GM10248 (cell line): ENCODE measurements at places on chromosomes 7 and 10.

GRCh38 chr7:148419856-148420832, 170.4 kb upstream of the C7orf33 start:
- DNase-seq = no peak

- no peak for DNase-seq
Measured at GRCh38 chr7:66630531-66630930, 1.9 kb downstream of the KCTD7 start.

GRCh38 chr7:101985057-101985902, 167.9 kb downstream of the CUX1 start:
- DNase-seq = no peak

- no peak for DNase-seq
Measured at GRCh38 chr7:50273301-50273700, 31.2 kb upstream of the IKZF1 start.

- DNase-seq = no peak
Measured at GRCh38 chr7:81190997-81191768, 272.3 kb upstream of the SEMA3C start.

- no peak for DNase-seq
Measured at GRCh38 chr10:77965294-77965693, 38.7 kb upstream of the DLG5 start.

DNA sequence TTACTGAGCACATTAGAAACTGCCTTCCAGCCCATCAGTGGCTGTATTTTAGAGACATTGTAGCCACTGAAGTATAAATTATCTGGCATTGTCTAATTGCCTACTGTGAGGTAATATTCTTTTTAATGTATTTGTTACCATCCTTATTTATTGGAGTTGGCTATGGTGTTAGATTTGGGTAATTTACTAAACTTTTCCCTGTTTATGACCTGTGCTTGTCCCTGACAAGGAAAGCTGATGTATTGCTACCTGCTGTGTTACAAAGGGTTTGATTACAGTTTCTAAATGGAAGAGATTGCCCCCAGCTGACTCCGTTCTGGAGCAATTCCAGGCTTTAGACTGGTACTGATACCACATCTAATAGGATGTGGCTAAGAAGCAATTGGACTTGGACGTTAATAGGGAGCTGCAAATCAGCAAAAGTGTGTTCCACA, 12.3 kb upstream of the ASCC1 start:
- no peak for DNase-seq

GRCh38 chr7:38335492-38336147, 62.2 kb upstream of the TARP start:
- DNase-seq = peak; percentile 84

GRCh38 chr10:3415038-3415736, 242.6 kb upstream of the PITRM1 start:
- no peak for DNase-seq

GRCh38 chr7:42426163-42426562, 189.2 kb upstream of the GLI3 start:
- no peak for DNase-seq

DNA sequence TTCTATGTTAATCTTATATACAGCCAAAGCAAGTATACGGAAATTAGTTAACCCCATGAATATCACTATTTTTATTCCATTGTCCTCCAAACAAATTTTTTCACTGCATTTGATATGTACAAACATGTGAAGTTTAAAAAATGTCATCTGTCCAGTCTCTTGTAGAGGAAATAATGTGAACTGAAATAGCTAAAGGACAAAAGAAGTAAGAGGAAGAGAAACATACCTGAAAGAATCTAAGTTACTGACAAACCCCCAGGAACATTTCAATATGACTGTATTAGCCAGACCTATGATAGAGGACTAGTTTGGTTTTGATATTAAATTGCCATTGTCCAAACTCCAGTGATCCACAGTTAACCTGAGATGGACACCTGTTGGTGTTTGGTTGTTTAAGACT, 80.6 kb downstream of the NRCAM start:
- DNase-seq = no peak

GRCh38 chr7:1275451-1276381, 43.0 kb downstream of the UNCX start:
- no peak for DNase-seq

DNA sequence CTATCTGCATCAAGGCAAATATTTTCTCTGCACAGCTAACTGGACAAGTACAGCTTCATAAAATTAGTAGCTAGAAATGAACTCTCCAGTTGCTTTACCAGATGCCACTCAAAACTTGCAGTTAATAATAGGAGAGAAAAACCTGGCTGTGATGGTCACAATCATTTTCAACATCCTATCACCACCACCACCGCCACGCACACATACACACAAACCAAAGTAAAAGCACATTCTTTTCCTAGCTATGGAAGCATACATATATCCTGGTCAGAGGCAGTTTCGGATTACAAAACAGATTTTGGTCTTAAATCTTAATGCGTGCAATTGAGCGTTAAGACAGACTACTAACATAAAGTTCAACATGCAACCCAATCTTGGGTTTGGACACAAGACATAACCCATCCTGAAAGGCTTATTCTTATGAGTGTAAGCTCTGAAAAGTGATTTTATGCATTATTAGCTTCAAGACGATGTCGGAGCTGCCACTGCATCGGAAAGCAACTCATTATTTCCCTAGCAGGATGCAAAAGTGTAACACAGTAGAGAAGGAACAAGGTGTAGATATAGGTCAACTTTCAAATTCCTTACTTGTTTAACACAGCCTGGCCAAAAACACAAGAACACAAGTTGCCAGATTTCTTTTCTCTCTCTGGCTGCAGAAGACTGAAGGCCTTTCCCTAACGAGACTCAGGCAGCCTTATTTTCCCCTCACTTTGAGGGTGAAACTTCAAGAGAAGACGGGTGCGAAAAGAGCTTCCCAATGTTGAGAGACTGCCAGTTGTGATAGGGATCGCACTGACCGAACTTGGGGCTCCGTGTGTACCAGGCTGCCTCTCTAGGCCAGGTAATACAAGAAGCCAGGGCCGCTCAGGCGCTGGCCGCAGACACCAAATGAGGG, 1.2 kb downstream of the CACUL1 start:
- no peak for DNase-seq

GRCh38 chr10:48523820-48524758, 80.8 kb downstream of the ARHGAP22 start:
- peak; percentile 51 for DNase-seq

- no peak for DNase-seq
Measured at GRCh38 chr10:100519311-100520051, at the start of gene SEC31B. SEC31B (minus strand) TSS chr10:100519861; CDS start chr10:100516952, 2,909 bp downstream.

DNA sequence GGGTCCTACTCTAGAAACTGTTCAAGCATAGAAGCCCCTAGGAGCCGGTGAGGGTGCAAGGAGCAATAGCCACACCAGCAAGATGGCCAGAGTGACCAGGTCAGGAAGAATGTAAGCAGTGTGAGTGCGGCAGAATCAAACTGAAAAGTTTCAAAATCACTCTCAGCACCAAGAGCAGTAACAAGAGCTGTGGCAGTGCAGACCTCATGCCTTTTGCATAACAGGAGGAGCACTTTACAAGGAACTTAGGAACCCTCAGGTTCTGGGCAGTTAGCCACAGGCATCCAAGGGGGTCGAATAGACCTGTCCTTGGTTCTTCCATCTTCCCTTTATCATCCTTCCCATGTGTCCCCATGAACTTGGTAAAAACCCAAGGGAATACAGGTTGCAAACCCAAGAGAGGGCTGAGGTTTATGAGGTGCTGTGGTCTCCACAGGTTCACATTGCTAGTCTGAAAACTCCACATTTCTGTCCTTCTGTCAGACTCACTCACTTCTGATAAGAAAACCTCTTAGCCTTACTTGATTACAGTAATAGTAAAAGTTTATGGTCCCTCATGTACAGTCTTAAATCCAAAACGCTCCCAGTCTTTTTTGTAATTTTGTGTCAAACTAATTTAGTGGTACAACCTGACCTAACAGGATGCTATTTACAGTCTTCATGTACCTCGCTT, 78.4 kb downstream of the PON1 start:
- DNase-seq = no peak

- DNase-seq = no peak
Measured at GRCh38 chr10:112883360-112884178, 66.5 kb upstream of the TCF7L2 start.

DNA sequence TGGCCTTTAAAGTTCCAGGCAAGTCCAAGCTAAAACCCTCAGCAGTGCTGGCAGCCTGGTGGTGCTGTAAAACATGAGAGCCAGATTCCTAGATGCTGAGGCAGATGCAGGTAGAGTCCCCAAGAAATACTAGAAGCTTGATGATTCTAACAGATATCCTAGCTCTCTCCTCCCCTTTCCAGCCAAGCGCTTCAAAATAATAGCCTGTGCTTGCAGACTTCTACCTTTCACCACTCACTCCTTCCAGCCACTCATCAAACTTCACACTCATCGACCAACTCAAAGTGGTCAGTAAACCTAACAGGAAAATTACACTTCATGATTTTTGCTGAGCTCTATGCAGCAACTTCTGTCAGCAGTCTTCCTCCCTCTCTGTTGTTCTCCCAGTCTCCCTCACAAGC, 50.2 kb downstream of the LMBR1 start:
- no peak for DNase-seq

DNA sequence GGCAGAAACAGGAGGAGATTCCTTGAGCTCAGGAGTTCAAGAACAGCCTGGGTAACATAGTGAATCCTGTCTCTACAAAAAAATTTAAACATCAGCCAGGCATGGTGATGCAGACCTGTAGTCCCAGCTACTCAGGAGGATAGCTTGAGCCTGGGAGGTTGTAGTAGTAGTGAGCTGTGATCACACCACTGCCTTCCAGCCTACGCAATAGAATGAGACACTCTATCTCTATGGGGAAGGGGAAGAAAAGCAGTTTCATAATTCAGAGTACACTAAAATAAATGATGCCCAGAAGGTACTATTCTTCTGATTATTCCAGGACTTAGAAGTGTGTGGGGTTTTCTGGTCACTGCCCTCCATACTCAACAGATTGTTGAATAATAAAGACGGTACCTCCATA, 177.3 kb downstream of the KMT2E start:
- DNase-seq = no peak

DNA sequence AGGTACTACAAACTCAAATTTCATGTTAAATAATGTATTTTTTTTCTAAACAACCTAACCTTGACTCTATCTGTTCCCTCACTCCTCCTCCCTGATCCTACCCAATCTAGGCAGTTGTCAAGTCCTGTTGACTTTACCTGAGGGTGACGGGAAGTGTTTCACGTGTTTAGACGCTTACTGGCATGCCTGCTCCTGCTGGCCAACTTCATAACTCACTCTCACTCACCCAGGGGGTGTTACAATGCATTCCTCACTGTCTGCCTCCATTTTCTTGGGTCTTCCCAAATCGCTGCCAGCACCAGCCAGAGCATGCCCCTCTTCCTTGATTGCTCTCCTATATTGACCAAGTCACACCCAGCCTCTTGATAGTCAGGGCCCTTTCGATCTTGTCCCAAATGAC, 28.3 kb downstream of the CRCP start:
- DNase-seq = no peak

DNA sequence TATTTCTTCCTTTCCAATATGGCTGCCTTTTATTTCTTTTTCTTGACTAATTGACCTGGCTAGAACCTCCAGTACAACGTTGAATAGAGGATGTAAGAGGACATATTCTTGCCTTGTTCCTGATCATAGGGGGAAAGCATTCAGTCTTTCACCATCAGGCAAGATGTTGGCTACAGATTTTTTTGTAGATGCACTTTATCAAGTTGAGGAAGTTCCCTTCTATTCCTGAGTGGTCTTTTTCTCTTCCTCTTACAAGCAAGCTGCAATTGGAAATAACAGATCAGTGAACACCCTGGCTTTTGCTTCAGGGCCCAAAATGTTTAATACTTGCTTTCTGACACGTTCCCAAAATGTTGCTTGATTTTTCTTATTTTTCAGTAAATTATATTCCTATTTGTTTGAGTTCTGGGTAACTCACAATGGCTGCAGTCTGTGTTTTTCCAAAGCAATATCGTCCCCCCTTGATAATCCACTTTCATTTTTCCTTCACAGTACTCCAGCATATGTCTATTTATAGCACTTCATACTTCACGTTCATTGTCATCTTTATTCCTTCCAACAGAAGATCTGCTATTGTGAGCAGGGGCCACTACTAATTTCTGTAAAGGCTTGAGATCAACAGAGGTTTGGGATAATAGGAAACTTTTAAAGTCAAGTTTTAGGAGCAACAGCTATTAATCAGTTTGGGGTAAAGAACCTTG, 11.7 kb downstream of the CPEB3 start:
- no peak for DNase-seq

DNA sequence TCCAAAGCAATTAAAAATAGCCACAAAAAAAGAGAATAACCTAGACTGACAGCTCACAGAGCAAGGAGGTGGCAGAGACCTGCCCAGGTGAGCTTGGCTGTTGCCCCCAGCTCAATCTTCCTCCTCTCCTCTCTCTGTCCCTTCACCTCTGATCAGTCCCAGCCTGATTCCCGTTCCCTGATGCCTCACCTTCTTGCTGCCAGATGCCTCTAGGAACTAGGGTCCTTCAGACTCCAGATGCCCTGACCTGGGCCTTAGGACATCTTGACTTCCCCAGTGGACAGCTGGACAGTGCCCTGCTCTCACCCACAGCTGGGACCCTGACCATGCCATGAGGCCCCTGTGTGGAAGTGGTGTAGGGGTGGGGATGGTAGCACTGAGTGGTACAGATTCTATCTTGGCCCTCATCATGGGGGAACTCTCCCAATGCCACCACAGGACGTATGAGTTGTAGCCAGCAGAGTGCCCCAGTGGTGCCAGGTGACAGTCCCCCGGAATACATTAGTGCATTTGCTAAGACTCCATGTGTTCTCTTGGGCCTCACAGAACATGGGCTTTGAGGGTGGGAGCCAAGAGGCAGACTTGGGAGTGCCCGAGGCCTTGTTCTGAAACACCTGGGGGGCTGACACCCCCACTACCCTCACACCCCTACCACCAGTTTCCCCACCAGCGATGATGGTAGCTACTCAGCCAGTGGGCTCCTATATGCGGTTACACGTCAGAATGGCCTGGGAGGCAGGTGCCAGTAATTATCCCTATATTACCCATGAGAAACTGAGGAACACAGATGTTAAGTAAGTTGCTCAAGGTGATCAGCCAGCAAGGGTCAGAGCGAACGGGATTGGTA, 2.0 kb downstream of the DEPP1 start:
- DNase-seq = no peak

GRCh38 chr7:11779864-11780674, 51.9 kb downstream of the THSD7A start:
- DNase-seq = no peak

DNA sequence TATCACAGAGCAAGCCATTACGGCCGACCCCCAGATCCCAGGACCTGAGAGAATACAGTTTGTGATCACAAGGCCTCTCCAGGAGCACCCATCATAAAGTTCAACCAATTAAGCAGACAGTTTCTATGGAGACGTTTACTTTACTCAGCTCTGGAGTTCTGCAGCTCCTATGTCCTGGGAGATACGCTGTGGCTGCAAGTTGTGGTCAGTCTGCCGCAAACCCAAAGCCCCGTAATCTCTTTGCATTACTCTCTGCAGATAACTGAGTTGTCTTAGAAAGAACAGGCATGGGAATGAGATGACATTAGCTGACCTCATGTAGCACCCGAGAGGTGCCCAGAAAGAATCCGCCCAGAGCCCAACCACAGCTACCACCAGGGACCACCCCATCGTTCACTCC, 305.1 kb downstream of the FGFR2 start:
- DNase-seq = no peak

- no peak for DNase-seq
Measured at GRCh38 chr10:15118615-15119014, 21.5 kb downstream of the RPP38 start.
